ENCODE measurements at places on chromosomes 2 and 18.

DNA sequence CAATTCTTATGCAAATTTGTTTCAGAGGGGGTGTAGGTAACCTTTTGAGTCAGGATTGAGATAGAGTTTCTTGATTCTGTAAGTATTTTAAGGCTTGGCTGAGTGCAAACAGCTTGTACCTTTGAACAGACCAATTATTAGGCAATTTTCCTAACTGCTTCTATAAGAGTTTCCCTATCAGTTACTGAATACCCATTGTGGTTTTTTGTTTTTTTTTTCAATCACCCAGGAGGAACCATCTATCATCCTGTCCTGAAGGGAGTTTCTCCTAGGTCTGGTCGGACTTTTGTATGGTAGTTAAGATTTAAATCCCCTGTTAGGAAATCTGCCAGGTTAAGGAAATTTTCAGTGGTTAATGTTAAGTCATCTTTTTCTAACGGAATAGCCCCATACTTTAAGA, 319.4 kb upstream of the SLC39A10 start:
- DNase-seq: no peak

DNA sequence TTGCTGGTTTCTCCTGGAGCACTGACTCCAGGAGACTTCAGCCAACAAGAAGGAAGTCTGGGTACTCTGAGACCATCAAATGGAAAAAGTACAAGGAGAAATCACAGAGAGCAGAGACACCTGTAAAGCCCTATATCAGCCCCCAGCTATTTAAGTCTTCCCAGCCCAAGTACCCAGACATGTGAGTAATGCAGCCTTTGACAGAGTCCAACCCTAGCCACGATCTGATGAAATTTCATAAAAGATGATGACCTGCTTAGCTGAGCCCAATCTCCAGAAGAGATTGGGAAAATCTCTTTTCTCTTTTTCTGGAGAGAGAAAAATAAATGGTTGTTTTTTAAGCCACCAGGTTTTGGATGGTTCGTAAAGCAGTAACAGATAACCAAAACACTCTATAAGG, 196.6 kb downstream of the NBAS start:
- DNase-seq: no peak

DNA sequence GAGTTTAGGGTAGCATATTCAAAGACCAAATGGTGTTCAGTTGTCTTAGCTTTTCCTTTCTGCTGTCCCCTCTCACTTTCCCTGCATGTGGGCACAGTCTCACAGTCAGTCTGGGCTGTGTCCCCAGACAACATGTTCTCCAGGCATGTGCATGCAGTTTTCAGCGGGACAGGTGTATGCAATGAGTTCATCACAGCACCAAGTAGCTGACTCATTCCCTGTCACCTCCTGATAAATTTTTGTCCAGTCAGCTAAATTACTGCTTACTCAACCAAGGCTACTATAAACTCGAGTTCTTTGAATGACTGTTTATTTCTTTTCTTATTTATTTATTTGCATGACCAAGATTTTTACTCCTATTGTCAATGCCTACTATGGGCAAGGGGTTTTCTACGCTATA, 148.8 kb upstream of the CDH19 start:
- no peak for DNase-seq

DNA sequence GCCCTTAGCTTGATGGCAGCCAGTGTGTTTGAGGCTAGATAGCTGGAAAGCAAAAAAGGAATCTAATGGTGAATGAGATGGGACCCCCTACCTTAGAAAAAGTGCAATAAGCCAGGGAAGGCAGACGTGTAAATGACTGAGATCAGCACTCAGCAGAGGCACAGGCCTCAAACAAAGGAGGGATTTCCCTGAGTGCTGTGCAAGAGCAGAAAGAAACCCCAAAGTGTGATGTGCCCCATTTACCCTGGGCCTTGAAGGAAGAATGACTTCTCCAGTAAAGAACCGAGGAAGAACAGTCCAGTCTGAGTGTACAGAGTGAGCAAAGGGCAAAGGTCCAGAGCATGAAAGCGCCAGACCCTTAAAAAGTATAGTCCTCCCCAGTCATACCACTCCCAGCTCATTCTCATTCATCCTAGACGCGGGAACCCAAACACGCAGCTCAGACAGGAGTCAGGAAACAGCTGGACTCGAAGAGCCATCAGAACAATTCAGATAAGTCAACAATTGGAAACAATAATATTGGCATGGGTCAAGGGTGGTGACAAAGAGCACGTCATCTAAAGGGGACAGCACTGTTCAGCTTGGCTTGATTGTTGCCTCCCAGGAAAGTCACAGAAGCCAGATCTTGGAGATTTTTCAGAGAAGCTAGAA, 121.7 kb downstream of the INO80D start:
- DNase-seq: no peak

DNA sequence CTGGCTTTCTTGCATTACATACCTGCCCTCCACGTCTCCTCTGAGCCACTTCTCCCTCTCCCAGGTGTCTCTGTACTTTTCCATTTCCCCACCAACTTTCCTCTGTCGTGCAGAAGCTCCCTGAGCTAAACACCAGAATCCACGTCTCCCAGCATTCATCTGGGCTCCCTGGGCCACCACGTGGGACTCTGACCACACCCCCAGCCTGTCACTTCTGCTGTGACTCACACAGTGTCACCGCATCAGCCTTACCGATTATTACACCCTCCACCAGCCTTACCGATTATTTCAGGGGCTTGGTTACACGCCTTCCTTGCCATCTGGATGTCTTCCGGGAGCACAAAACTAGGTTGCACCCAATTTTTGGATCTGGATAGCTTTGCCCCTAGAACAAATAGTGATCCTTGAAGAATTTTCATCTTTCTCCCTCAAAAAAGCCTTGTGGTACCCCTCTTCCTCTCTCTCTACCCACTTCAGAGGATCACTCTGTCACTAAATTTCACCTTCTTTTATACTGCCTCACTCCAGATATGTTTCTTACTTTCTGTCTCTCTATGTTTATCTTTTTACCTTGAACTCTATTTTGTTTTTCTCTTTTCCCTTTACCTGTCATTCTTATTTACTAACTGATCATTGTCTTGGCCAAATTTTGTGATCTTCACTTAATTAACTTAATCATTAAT, 136.9 kb upstream of the CAB39 start:
- DNase-seq: no peak

DNA sequence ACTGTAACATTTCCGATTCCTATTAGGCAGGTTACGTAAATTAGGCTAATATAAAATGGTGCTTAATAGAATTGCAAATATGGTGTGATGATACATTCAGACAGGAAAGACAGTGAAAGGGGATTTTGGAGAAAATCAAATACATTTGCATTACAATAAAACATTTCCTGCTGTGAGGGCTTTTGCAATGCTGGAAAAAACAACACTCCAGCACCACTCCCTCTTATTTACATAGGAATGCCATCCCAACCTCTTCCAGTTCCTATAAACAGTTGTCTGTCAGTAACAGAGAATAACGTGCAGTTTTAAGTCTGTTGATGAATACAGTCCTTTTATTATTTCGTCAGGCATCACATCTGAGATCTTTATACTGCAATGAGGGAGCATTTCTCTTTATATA, 298.8 kb upstream of the FANCL start:
- no peak for DNase-seq

- DNase-seq: no peak
Measured at GRCh38 chr2:187991389-187991788, 300.3 kb upstream of the GULP1 start.

- no peak for DNase-seq
Measured at GRCh38 chr2:59183070-59183469, 941.9 kb upstream of the FANCL start.
